ENCODE measurements at places on chromosomes 3 and 15.

DNA sequence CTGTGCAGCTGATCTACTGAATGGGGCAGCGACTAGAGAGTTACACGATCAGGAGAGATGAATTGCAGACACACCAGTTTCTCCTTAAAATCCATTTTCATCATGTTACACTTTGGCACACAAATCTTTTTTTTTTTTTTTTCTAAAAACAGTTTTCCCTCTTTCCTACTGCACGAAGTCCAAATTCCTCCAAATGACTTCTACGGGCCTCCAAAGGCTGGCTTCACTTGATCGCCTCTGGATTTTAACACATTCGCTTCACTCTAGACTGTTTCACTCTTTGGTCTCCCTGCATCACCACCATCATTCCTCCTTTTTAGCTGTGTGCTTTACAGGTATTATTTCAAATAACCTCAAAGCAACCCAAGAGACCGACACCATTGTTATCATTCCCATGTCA is 268.6 kb downstream of the RORA start:
- no peak for DNase-seq

- DNase-seq: no peak
Observed at GRCh38 chr15:85755942-85756341, 38.8 kb downstream of the KLHL25 start.

GRCh38 chr3:110650741-110651140 is 420.9 kb upstream of the NECTIN3 start:
- no peak for DNase-seq

DNA sequence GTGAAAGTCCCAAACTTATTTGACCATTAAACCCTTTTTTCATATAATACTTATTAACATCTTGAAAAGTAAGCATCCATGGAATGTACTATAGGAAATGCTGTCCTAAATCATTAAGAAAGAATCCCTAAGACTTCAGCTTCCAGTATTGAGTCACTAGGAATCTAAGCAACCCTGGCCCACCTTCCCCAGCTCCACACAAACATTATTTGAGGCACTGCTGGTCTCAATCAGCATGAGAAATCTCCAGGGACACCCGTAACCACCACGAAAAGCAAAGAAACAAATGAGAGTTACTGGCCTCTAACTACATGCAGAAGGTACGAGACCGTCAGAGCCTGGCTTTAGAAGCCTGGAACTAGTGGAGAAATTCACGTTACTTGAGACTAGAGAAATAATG is 68.2 kb downstream of the POLQ start:
- no peak for DNase-seq

GRCh38 chr15:98568382-98569017 is 79.8 kb upstream of the IGF1R start:
- no peak for DNase-seq
